Immature natural killer cell (primary cell): ENCODE measurements at places on chromosomes 1 and 21. TPM values are rescaled to one million over a fixed set of nuclear protein-coding genes. Genes with fewer than 3 reads are reported as not detected.

CHML gene
- 5.8 TPM for polyA plus RNA-seq

DNA sequence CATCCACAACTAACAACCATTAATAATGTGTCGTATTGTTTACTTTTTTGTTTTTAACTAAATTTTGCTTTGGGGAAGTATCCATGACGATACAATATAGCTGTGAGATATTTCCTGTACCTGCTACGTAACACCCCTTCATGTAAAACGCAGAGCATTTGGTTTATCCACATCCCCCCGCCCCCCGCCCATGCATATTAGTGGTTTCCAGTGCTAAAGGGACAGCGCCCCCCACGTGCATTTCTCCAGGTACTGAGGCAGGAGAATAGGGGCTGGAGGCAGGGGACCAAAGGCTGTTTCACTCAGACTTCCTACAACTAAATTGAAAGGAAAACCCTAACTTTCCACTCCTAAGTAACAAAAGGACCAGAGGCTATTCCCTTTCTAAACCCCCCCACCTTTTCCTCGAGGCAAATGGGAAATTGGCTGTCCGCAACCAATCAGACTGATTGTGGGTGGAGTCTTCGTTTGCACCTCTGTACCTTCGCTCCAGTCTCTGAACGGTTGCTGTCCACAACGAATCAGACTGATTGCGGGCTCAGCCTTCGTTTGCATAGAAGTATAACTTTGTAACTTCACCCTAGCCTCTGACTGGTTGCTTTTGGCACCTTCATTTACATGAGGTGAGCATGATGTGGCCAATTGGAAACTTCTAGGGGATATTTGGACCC, 12.2 kb upstream of the RIPK4 start:
- H3K36me3 ChIP-seq: no peaks in the 10 kb centered on the region
- no peak for DNase-seq
- no peak overlapping the region for H3K4me3 ChIP-seq
- no peak overlapping the region for H3K27ac ChIP-seq
- peaks cover 2% of the 10 kb centered on the region for H3K4me1 ChIP-seq

NBPF4 gene
- polyA plus RNA-seq: not detected

- DNase-seq: no peak
- H3K4me1 ChIP-seq: peaks cover 52% of the 10 kb centered on the region
- H3K4me3 ChIP-seq: peak overlapping the region; percentile 93
- peak overlapping the region; percentile 79 for H3K27ac ChIP-seq
Measured at GRCh38 chr1:149849947-149850360, 49.4 kb upstream of the BOLA1 start.

- peaks cover 79% of the 10 kb centered on the region for H3K4me1 ChIP-seq
- DNase-seq: no peak
- peak overlapping the region; percentile 61 for H3K27ac ChIP-seq
- no peaks in the 10 kb centered on the region for H3K36me3 ChIP-seq
Measured at GRCh38 chr21:37450445-37450941, 83.9 kb downstream of the DYRK1A start.

DNA sequence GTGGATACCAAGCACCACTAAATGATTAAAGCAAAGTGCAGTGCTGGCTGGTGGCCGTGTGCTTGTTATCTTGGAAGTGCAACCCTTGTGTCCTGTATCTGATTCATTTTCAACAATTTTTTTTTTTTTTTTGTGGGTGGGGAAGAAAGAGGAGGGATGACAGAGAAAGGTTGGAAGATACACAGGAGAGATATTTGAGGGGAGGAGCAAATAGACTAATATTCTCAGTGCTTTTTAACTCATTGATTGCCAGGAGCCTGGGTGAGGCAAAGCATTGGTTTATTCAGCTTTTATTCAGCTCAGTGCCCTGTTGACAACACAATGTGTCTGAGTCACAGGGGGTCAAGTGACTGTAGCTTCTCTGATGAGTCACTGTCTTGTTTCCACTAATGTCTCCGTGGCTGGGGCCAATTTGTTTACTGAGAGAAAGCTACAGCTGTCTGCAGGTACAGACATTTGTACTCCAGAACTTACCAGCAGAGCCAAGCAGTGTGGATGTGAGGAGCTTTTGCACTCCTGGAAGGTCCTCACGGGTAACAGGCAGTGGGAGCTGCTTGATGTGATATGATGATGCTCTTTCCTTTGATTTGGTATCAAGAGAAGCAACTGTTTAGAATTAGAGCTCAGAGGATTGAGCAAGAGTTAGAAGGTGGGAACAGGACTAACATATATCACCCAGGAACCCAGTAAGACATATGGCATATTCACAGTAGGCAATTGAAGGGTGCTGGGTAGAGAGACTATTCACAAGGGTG, 23.6 kb upstream of the DNM3 start:
- no peak overlapping the region for H3K4me3 ChIP-seq
- no peak overlapping the region for H3K27ac ChIP-seq
- H3K27me3 ChIP-seq: no peaks in the 10 kb centered on the region
- no peak for DNase-seq
- H3K36me3 ChIP-seq: no peaks in the 10 kb centered on the region

- no peak overlapping the region for H3K4me3 ChIP-seq
- H3K27me3 ChIP-seq: peaks cover 1% of the 10 kb centered on the region
- no peaks in the 10 kb centered on the region for H3K4me1 ChIP-seq
- H3K27ac ChIP-seq: no peak overlapping the region
Measured at GRCh38 chr21:39525129-39525528, 73.4 kb downstream of the SH3BGR start.

MLLT11 gene
- 4.2 TPM for polyA plus RNA-seq

DNA sequence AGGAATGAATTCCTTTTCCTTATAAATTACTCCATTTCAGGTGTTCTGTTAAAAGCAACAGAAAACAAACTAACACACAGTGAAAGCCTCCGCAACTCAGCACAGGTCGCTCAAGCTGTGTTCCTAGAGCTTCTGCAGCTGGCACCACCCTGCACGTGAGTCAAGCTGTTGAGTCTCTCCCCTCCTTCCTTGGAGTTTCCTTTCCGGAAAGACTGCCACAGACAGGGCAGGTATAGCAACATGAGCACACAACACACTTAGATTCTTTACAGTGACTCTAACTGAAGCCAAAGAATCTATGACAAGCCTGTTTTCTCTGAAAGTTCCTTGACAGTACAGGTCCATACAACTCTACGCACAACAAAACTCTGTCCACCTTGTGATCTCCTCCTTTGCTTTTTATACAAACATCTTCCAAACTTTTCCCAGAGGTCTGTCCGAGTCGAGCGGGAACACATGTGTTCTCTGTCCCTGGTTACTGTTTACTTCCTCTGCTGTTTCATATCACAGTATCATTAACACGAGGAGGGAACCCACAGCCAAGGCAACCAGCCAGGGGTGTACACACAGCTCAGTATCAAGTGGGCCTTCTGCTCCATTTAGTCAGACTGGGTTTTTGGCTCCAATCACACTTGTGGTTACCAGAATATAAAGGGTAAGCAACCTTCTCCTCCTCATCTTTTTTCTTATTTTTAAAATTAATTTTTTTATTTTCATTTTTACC, 38.7 kb upstream of the DESI2 start:
- no peaks in the 10 kb centered on the region for H3K4me1 ChIP-seq
- H3K4me3 ChIP-seq: no peak overlapping the region
- no peaks in the 10 kb centered on the region for H3K36me3 ChIP-seq
- H3K27ac ChIP-seq: no peak overlapping the region
- no peak for DNase-seq
- peaks cover 1% of the 10 kb centered on the region for H3K27me3 ChIP-seq

- no peak for DNase-seq
- H3K36me3 ChIP-seq: peaks cover 76% of the 10 kb centered on the region
- no peak overlapping the region for H3K27ac ChIP-seq
- H3K4me1 ChIP-seq: peaks cover 19% of the 10 kb centered on the region
- no peaks in the 10 kb centered on the region for H3K27me3 ChIP-seq
Measured at GRCh38 chr21:44380876-44381275, 27.5 kb downstream of the TRPM2 start.

DNA sequence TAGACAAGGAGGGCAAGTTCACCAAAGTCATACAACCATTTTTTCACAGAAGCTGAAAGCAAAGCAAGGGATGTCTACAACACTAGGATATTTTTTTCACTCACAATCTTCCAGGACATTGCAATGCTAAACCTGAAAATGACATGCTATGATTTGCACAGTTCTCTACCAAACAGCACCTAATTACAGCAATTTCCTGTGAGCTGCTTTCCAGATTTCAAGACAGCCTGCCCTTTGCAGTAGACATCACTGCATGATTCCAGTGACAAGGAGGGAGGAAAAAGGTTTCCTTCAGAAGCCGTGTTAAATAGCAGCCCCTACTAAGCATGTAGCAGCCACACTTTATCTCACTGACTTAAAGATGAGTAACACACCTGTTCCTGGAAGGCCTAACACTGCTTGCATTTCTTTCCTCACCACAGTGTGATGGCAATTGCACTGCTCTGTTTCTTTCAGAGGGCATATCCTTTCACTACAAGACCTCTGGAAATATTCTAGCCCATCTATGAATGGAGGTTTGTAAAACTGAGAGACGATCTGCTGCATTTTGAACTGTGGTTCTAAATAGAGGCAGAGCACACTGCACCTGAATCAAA, 97.1 kb downstream of the DUSP10 start:
- no peaks in the 10 kb centered on the region for H3K4me1 ChIP-seq
- H3K27ac ChIP-seq: no peak overlapping the region
- peaks cover 1% of the 10 kb centered on the region for H3K27me3 ChIP-seq
- no peaks in the 10 kb centered on the region for H3K36me3 ChIP-seq

GRCh38 chr1:43974443-43975248, at the start of gene ATP6V0B:
Gene ATP6V0B, plus strand, starts transcription at chr1:43974960. Its CDS starts 81 bp downstream, at chr1:43975041.
- DNase-seq: peak; percentile 90
- H3K4me3 ChIP-seq: peak within 1 kb of the TSS; percentile 98

GRCh38 chr1:210434223-210434622, 105.5 kb downstream of the HHAT start:
- H3K27ac ChIP-seq: no peak overlapping the region
- H3K4me1 ChIP-seq: no peaks in the 10 kb centered on the region
- H3K36me3 ChIP-seq: no peaks in the 10 kb centered on the region
- H3K27me3 ChIP-seq: no peaks in the 10 kb centered on the region

DNA sequence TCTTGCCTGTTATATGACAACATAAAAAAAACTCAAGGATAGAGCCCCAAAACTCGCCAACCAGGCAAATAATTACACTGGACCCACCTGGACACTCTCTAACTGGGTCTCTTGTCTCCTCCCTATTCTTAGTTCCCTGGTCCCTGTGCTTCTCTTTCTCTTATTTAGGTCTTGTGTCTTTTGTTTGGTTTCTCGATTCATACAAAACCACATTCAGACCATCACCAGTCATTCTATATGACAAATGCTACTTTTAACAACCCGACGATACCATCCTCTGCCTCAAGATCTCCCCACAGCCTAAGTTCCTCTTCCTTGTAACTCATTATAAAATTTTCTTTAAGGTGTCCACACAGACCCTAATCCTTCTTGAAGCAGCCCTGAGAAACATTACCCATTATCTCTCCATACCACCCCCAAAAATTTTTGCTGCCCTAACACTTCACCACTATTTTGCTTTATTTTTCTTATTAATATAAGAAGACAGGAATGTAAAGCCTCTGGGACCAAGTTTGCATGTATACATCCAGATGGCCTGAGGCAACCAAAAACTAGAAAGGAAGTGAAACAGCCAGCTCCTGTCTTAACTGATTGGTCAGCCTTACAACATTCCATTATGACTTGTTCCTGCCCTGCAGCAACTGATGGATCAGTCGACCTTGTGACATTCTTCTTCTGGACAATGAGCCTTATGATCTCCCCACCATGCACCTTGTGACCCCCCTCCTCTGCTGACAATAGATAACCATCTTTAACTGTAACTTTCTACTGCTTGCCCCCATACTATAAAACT, 638.2 kb downstream of the AMY1C start:
- H3K4me3 ChIP-seq: no peak overlapping the region
- H3K4me1 ChIP-seq: no peaks in the 10 kb centered on the region
- no peaks in the 10 kb centered on the region for H3K27me3 ChIP-seq
- no peak overlapping the region for H3K27ac ChIP-seq
- DNase-seq: no peak
- H3K36me3 ChIP-seq: no peaks in the 10 kb centered on the region
